ENCODE measurements at places on chromosomes 2 and 18.

- DNase-seq, result no peak
Observed at GRCh38 chr2:100146657-100146960, 4.2 kb upstream of the AFF3 start.

- no peak for DNase-seq
Observed at GRCh38 chr18:68482815-68483214, 232.1 kb downstream of the TMX3 start.

GRCh38 chr2:64336171-64336570 is 117.8 kb upstream of the LGALSL start:
- DNase-seq, result no peak

GRCh38 chr18:43606795-43607194 is 329.5 kb upstream of the SYT4 start:
- no peak for DNase-seq

GRCh38 chr2:208371634-208371935 is 35.0 kb upstream of the PTH2R start:
- DNase-seq, result no peak

DNA sequence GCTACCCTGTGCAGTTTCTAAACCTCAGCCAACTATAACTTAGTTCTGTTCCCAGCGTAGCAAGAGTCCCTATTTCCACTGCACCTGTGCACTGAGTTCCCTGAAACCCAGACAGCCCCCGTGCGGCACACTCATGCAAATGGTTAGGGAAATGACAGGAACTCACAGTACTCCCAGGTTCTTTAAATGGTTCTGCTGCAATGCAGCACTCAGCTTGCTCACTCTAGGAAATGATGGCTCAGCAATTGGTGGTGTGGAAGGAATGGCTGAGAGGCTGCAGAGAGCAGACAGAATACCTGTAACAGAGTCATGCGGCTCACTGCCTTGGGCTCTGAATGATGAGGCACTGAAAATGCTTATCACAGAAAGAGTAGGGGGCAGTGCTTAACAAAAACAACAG is 143.0 kb downstream of the RAD51AP2 start:
- DNase-seq, result no peak
